Globus pallidus (tissue), 1 donor: ENCODE measurements at places on chromosomes 1 and 21.

DNA sequence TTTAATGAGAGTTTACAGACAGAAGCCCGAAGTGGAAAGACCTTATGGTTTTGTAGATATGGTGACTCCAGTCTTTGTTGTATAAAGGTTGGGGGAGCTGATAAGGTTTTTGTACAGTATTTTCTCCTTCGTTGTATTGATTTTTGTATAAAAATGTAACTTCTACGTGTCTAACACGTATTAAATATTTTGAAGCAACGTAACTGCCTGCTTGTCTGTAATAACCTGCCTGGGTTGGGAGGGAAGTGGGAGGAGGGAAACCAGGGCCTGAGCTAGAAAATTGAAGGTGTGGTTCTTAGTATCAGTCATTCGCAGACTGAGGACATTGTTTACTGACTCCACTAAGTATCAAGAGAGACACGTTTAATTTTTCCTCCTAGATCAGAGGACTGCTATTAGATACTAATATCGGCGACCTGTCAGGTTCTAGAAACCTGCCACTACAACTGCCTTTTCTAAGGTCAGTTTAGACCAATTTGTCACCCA is 2.2 kb downstream of the IER5 start:
- DNase-seq: no peak

DNA sequence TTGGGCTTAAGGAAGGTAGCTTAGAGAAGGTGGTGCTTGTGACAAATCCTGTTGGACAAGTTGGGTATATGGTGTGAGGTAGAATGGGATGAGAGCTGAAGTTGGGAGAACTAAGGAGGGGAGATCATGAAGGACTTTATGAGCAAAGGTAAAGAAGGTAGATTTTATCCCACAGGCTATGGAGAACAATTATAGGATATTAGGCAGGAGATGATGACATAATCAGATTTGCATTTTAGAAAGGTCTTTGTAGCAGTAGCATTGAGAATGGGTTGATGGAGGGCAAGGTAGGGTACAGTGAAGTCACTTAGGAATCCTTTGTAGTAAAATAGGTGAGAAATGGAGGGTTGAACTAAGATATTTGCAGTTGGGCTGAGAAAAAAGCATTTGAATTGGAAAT is 14.9 kb upstream of the TCHH start:
- DNase-seq: no peak

DNA sequence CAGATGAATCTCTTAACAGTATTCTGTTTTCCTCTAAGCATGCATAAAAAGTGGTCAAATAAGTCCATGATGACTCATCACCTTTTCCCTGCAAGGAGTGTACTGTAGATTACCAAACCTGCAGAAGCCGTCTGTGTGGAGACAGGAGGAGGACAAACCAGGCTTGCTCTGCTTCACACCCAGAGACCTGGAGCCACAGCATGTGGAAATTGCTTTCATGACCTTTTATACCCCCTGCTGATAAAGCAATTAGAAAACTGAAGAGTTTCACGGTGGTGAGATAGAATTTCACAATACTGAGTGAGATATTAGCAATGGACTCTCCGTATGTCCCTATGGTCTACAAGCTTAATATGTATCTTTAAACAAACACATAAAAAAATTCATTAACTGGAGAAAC is 9.4 kb downstream of the CORT start:
- DNase-seq: no peak

DNA sequence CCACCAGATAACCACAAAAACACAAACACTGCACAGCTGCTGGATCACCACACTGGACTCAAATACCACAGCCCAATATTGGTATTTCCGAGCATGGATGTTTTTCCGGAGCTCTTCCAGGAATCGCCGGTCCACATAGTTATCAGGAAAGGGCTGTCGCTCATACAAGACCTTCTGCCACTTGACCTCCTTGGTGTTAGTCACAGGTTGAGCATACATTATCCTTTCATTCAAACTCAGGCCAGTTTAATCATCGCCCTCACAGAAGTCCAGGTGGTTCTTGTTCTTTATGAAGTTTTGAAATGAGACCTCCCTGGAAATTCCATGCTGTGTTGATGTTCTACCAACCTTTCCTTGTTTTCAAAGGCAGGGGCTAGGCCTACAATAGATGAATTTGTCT is 1.5 kb downstream of the PIGC start:
- DNase-seq: no peak

GRCh38 chr1:241518476-241519307 is 863 bp downstream of the FH start:
- peak; percentile 31 for DNase-seq

- no peak for DNase-seq
These were observed 330.9 kb downstream of the S1PR1 start for GRCh38 chr1:101567582-101568189.

- no peak for DNase-seq
These were observed 60.4 kb downstream of the ATP5PO start for GRCh38 chr21:33855190-33855589.

DNA sequence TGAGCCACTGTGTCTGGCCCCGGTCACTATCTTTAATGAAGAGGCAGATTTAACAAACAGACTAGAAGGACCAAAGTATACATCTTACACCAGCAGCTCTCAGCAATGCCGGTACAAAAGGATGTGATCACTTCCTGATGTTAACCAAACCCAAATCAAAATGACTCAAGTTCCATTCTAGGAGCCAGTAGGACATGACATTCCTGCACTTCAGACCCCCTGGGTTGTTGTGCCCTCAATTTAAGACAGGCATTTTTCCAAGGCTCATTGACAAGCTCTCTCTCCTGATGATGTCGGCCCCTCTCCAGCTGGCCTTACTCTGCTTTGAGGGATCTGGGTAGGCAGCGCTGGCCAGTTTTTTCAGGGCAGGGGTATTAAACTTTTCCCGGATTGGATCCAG is 35.1 kb downstream of the YARS1 start:
- DNase-seq: no peak

GRCh38 chr1:58927041-58927721 is 143.3 kb upstream of the JUN start:
- no peak for DNase-seq

DNA sequence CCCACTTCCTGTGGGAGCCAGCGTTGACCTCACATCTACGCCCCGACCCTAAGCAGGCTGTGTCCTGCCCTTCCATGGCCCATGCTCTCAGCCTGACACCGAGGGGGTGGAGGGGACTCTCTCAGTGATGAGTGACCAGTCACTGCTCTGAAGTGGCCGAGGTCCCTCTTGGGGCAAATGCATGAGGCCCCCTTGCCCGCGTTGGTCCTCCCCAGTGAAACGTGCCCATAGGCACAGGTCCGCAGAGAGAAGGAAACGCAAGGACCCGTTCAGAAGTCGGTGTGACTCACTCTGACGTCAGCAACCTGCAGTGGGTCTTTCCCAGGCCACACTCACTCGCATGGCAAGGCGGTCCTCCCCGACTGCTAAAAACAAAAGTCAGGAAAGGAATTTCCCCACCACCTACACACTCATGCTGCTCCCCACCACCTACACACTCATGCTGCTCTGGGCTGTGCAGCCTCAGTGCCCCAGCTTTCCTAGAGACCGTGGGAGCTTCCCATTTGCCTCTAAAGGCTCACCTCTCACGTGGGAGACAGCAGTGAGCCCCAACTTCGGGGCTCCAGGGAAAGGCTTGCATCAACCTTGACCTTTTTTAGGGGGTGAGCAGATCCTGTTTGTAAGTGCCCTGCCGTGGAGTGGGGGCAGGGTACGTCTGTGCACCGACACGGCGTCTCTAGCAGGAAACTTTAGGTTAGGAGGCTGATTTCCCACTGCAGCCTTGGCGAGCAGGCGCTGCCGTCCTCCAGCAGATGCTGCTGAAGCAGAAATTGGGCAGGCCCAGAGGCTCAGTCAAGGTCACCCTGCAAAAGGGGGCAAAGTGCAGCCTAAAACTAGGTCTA is 11.4 kb downstream of the UBASH3A start:
- no peak for DNase-seq
